ENCODE measurements at places on chromosomes 4 and X. TPM values are rescaled to one million over a fixed set of nuclear protein-coding genes. Genes with fewer than 3 reads are reported as not detected.

DNA sequence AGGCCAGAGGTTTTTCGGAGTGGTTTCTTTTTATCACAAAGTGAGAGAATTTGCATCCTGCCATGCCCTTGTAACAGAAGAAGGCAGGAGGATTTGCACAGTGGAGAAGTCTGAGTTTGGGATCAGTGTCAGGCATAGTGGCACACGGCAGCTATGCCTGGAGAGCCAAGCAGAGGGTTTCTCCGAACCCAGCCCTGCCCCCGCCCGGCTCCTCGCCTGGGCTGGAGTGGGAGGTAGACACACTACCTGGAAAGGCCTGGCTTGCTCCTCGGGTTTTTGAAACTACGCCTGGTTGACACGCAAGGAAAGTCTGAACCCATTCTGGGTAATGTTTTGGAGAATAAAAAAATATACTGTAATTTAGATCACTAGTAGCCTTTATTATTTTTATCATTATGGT, 1653.6 kb upstream of the TENM3 start:
- DNase-seq, result no peak

DNA sequence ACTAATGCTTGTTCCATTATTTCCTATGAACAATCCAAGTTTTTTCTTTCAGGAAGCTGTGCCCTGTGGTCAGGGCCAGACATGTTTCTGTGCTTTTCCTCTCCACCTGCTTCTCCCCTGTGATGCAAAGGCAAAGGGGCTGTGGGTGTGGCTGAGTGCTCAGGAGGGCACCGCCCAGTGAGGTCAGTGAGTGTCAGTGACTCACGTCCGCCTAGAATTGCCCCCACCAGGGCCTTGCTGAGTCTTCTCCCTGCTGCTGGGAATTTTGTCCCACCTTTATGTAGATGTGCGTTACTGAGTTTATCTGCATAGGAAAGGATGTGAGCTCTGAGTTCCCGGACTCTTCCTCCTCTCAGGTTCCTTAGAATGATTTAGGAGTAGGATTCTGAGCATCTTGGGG, 283.2 kb downstream of the DCHS2 start:
- DNase-seq, result no peak

- DNase-seq, result no peak
These were observed 121.6 kb downstream of the RASL11B start for GRCh38 chr4:52983563-52984303.

DNA sequence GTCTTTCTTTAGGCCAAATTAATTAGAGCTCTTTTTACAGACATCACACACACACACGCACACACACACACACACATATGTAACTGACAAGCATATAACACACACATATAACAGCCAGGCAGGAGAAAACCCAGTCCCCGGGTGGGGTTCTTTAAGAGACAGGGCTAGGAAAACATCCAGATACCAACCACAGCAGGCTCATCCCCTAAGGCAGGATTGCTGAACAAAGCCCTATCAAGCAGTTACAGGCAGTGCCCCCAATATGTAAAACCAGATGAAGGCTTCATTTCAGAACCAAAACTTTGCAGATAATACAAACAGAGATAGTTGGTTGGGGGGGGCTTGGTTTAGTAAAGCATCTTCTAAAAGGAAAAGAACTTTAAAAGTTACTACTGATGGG, 18.0 kb upstream of the FAM47E start:
- DNase-seq, result no peak

DNA sequence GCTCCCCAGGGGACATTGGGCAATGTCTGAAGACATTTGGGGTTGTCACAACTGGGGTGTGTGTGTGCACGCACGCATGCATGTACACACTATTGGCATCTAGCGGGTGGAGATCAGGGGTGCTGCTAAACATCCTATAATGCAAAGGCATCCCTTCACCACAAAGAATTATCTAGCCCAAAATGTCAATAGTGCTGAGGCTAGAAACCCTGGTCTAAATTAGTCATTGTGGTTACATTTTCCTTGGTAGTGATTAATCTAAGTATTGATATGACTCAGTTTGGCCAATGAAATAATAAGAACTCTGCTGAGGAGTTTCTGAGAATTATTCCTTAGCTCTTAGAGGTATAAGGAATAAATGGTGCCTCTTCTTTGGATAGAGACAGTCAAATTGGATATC, 200.2 kb downstream of the CLCN4 start:
- no peak for DNase-seq

DNA sequence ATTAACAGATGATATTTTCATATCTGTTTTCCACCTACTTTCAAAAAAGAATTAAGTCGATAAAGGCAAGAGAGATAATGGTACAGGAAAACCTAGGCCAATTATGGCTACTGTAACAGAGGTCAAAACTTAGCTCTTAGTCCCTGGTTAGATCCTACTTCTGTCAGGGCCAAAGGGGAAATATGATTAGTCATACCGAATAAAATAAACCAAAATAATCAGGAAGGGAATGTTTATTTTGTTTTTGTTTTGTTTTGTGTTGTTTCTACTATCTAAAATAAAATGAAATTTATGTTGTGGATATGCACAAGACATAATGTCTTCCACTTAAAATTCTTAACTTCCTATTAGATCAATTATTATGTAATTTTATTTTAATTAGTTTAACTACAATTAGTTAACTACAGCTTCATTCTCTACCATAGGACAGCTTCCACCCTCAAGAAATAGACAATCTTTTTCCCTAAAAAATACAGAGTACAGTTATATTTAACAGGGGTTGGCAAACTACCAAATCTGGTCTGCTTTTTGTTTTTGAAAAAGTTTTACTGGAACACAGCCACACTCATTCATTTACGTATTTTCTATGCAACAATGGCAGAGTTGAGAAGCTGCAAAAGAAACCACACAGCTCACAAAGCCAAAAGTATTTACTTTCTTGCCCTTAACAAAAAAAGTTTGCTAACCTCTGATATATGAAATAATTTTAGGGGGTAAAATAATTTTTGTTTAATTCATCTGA, 25.4 kb downstream of the TMEM47 start:
- no peak for DNase-seq

- DNase-seq, result no peak
These were observed 37.1 kb upstream of the SPARCL1 start for GRCh38 chr4:87566276-87566675.

The NDUFA1 gene
- 74.8 TPM for polyA plus RNA-seq

The SPANXA1 gene
- polyA plus RNA-seq, result 6.5 TPM

The FAT4 gene
- polyA plus RNA-seq, result 2.8 TPM

The CTAG1B gene
- 7.1 TPM for polyA plus RNA-seq

The HSFX1 gene
- 1.3 TPM for polyA plus RNA-seq

The PDE6B gene
- polyA plus RNA-seq, result 5.9 TPM

All from testis (tissue), 5 donors.